Foreskin keratinocyte (primary cell): ENCODE measurements at places on chromosomes 3 and 15. TPM values are rescaled to one million over a fixed set of nuclear protein-coding genes. Genes with fewer than 3 reads are reported as not detected.

The SNX22 gene
- 0.29 and 0.33 TPM in 2 replicates for polyA plus RNA-seq

The CKMT1A gene
- polyA plus RNA-seq: 31.3 and 98.7 TPM in 2 replicates

The PIGB gene
- 9.6 and 11.6 TPM in 2 replicates for polyA plus RNA-seq

The NTRK3 gene
- polyA plus RNA-seq: not detected in 2 replicates

The HGD gene
- not detected in 2 replicates for polyA plus RNA-seq

The GUCA1C gene
- 0.08 and 0.43 TPM in 2 replicates for polyA plus RNA-seq

The SYNM gene
- 0.12 and 0.28 TPM in 2 replicates for polyA plus RNA-seq

The WNT7A gene
- 42.2 and 54.1 TPM in 2 replicates for polyA plus RNA-seq

The THBS1 gene
- 253 and 366 TPM in 2 replicates for polyA plus RNA-seq

The CKMT1B gene
- polyA plus RNA-seq: 52.4 and 53.7 TPM in 2 replicates

The TUSC7 gene
- polyA plus RNA-seq: not detected in 2 replicates

The C2CD4B gene
- not detected in 2 replicates for polyA plus RNA-seq

The PCCB gene
- polyA plus RNA-seq: 23.3 and 28.3 TPM in 2 replicates

The HRG gene
- not detected in 2 replicates for polyA plus RNA-seq

The ROPN1B gene
- polyA plus RNA-seq: 0.21 TPM in 1 of 2 replicates, not detected in the other

The HTR3C gene
- not detected in 2 replicates for polyA plus RNA-seq

The AMIGO3 gene
- 0.32 and 0.34 TPM in 2 replicates for polyA plus RNA-seq

The TMEM158 gene
- 5.6 and 5.8 TPM in 2 replicates for polyA plus RNA-seq

The ASTE1 gene
- 2.4 and 2.9 TPM in 2 replicates for polyA plus RNA-seq

The CADPS gene
- 0.15 and 0.17 TPM in 2 replicates for polyA plus RNA-seq

The BLM gene
- 11.3 and 16.0 TPM in 2 replicates for polyA plus RNA-seq

The TMEM39A gene
- 9.0 and 10.4 TPM in 2 replicates for polyA plus RNA-seq

The PLSCR1 gene
- 86.7 and 98.0 TPM in 2 replicates for polyA plus RNA-seq

The UQCRC1 gene
- 369 and 377 TPM in 2 replicates for polyA plus RNA-seq

The PLSCR4 gene
- 0.23 and 0.28 TPM in 2 replicates for polyA plus RNA-seq

The MORC1 gene
- not detected in 2 replicates for polyA plus RNA-seq

The SERINC4 gene
- 0.06 and 0.08 TPM in 2 replicates for polyA plus RNA-seq

The CCDC13 gene
- 0.18 and 0.25 TPM in 2 replicates for polyA plus RNA-seq

The ARPP19 gene
- polyA plus RNA-seq: 37.2 and 43.6 TPM in 2 replicates

The PLSCR5 gene
- not detected in 2 replicates for polyA plus RNA-seq

The ECE2 gene
- polyA plus RNA-seq: not detected in 2 replicates

The ZNF660 gene
- polyA plus RNA-seq: 0.01 and 0.02 TPM in 2 replicates

The GPX1 gene
- 748 and 774 TPM in 2 replicates for polyA plus RNA-seq

The SPINK8 gene
- not detected in 2 replicates for polyA plus RNA-seq

The NLGN1 gene
- not detected in 2 replicates for polyA plus RNA-seq

The FURIN gene
- polyA plus RNA-seq: 47.7 and 55.9 TPM in 2 replicates

The BFSP2 gene
- polyA plus RNA-seq: not detected in 2 replicates

The MKRN2OS gene
- polyA plus RNA-seq: 4.1 and 4.4 TPM in 2 replicates

The SLITRK3 gene
- not detected in 2 replicates for polyA plus RNA-seq

The TMC3 gene
- not detected in 2 replicates for polyA plus RNA-seq

The IDH3A gene
- 34.6 and 48.0 TPM in 2 replicates for polyA plus RNA-seq

The ENTPD3 gene
- 1.3 and 1.6 TPM in 2 replicates for polyA plus RNA-seq

The TRAIP gene
- 14.5 and 16.0 TPM in 2 replicates for polyA plus RNA-seq
